Mammary epithelial cell (primary cell): ENCODE measurements at places on chromosomes 1 and 21. TPM values are rescaled to one million over a fixed set of nuclear protein-coding genes. Genes with fewer than 3 reads are reported as not detected.
A peak's percentile ranks its signal among the peaks of the same experiment; 100 is the strongest.

DNA sequence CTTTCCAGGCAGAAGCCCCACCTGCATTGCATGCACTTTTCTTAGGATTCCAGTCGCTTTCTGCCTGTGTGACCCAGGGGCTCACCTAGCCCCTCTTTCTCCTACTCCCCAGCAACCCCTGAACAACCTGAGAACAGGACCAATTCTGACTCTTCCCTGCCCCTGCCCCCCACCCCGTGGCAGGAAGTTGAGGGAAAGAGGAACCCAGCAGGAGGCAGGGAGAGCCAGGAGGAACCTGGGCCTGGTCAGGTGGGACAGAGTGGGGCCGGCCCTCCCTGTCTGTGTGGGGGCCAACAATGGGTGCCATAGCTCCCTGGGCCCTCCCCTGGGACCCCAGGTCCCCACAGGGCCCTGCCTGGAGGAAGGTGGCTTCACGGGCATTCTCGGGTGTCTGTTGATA is 6.1 kb downstream of the BMP8A start:
- DNase-seq: no peak

DNA sequence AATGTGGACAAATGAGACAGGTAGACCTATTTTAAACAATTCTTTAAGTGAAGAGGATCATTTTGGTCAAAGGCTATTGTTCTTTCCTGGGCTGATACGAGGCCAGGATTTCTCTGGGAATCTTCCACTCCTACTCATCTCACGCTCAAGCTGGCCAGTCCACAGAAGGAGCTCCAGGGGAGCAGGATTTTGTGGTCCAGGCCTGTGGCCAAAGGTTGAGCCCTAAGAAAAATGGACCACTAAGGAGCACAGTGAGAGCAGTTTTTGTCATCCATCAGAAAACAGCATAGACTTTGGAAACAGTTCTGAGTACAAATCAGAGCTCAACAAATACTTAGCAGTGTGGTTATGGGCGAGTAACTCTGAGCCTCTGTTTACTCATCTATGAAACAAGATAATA is 260.2 kb upstream of the RUNX1 start:
- no peak for DNase-seq

- DNase-seq: peak; percentile 4
Measured at GRCh38 chr1:242522996-242523718, 1.3 kb downstream of the PLD5 start.

Gene CITED4
- total RNA-seq: 60.6 and 140 TPM in 2 replicates

- DNase-seq: no peak
Measured at GRCh38 chr1:242059976-242060375, 61.1 kb upstream of the MAP1LC3C start.
